SK-MEL-5 (cell line): ENCODE measurements at places on chromosomes 12 and 14. TPM values are rescaled to one million over a fixed set of nuclear protein-coding genes. Genes with fewer than 3 reads are reported as not detected.

Gene SYNDIG1L
- total RNA-seq, result not detected in 2 replicates

Gene SLC4A8
- total RNA-seq, result 0.11 TPM in 1 of 2 replicates, not detected in the other

Gene CCDC196
- not detected in 2 replicates for total RNA-seq

Gene PTMS
- 88.9 and 92.6 TPM in 2 replicates for total RNA-seq

Gene BATF
- 0.74 TPM in 1 of 2 replicates, not detected in the other for total RNA-seq

Gene TTC6
- total RNA-seq, result not detected in 2 replicates
